ENCODE measurements at places on chromosomes 3 and 15.

DNA sequence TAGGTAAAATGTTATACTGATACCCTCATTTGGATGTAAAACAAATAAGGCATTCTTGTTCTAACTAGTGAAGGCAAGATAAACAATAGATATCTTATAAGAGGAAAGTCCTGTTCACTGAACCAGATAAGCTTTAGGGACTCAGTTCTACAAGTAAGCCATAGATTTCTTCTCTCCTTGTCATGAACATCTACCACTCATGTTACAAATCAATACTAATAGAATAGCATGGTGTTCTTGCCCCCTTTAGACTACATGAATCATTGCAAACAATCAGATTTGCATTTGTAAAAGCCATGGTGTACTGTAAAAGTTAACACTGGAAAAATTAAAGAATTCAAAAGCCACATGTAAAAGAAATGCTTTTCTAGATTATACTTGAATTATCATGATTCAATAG, 500.1 kb downstream of the NLGN1 start:
- DNase-seq, result no peak

DNA sequence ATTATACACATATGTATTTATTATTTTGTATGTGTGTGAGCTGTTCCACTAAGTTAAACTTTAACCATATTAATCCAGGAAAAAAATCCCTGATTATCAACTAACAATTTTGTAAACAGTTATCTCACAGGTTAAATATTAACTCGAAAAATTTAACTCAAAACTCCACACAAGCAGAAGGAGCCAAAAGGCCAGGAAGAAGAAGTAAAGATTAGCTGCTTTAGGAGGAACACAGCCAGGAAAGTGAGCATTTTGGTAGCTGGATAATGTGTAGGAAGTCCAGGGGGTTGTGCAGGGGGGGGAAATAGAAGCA, 425.0 kb downstream of the TIGIT start:
- no peak for DNase-seq

- DNase-seq, result no peak
These were observed 686 bp downstream of the VPS8 start for GRCh38 chr3:184812662-184813042.

GRCh38 chr3:18357747-18358146, 67.4 kb downstream of the SATB1 start:
- no peak for DNase-seq

DNA sequence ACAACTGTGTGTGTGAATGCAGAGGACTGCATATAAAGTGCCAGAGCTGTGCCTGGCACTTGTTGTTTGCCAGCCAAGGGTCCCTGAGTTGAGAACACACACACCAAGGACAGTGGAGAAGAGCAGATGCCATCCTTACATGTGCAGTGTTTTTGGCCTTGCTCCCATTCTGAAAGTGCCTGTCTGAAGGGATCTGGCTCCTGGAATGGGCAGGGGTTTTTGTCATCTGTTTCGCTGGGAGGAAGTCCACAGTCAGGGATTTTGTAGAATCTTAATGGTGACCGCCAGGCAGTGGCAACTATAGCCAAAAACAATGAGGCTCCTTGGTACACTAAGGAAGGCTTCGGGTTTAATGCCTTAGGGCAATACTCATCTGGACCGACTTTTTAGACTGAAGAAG, 63.7 kb downstream of the DUT start:
- DNase-seq, result no peak
